ENCODE measurements at places on chromosomes 7 and 10.

DNA sequence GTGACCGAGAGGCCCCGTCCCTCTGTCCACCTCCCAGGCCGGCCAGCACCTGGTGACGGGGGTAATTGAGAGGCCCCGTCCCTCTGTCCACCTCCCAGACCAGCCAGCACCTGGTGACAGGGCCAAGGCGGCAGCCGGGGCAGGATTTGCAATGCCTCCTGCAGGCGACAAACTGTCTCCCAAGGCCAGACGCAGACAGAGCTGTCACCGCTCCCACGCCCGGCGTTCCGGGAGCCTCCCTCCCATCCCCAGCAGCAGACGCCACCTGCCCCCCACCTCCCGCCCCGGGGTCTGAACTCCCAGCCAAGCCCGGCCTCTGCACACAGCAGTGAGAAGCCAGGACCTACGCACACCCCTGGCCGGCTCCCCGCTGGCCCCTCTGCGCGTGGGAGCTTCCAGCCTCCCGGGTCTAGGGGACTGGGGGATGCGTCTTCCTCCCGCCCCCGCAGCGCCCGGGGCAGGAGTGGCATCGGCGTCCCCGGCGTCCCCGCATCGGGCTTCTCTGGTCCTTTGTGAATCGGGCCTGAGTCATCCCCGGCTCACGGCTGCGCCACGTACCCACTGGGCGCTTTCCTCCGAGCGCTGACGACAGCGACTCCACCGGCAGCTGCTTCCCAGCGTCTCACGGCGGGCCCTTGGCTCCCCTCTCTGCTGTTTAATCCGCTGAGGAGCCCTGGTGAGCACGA lies 95.1 kb upstream of the DIP2C start:
- no peak for DNase-seq

DNA sequence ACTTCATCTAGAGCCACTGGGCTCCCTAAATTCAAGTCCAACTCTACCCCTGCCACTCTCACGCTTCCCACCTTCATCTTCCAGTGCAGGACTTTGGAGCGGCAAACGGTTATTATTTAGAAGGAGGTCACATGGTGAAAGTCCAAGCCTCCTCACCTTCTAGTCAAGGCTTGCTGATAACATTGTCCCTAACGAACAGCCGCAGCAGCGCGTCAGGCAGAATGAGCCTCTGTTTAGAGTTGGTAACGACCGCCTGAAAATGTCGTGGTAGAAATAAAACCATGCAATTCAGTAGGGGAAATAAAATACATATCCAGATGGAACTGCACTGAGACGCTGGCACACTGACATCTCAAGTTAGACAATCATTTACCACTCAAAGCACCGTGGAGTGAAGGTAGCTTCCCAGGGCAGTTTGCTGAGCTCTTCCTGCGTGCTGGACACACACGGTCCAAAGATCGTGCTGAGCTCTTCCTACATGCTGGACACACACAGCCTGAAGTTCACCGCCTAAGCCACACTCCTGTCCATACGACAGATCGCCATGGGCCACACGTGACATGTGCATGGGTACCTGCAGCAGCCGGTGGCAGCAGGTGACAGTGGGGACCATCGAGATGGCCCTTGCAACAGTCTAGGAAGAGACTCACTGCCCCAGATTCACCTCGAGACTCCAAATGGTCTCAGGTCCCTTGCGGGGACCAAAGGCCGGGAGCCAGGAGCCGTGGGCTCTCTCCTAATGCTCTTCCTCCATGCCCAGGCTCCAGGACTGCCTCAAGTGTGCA lies 323.5 kb downstream of the PTPRN2 start:
- DNase-seq = no peak

DNA sequence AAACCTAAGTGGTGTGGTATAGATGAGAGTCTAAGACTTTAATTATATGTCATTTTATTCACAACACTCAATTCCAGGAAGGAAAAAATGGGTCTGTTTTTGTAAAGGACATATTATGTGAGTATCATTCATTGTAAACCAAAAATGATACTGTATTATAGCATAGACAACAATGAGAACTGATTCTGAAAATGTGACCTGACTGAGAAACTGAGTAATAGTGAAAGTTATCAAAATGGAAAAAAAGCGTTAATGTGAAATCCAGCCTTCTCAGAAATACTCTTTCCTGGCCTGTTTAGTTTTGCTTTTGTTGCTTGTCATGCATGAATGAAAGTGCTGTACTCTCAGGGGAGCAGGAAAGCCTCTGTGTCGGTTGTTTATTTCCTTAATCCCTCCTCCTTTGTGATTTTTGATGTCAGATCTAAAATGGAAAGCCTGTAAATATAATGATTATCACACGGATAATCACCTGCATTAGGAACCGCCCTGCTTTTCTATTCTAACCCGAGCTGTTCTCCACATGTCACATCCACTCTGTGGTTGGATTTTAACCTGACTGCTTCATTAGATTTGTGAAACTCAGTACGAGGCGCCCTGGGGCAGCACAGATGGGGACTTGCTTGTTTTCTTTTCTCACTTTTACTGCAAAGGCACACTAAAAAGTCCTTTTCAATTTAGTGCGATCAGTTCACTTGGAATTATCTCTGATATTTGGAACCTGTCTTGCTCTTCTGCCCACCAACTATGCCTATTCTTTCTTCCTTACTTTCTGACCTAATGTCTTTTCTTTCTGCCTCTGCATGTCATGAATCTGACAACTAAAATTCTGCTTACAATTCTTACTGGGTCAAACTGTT lies 240.9 kb upstream of the KAT6B start:
- no peak for DNase-seq

DNA sequence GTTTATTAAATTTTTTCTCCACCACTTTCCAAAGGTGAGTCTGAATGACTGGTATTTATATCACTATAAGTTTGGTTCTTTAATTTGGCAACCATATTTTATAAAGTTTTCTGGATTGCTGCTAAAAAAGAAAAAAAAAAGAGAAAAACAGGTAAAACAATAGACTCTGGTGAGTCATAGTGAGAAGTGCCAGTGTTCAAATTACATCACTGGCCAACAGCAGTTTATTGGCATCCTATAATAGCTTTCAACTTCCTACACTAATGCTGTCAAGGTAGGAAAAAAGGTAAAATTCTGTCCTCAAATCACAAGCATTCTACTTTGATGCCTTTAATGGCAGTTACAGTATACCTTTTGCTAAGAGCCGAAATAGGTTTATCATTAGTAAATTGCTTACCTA lies 808.8 kb downstream of the GRM8 start:
- no peak for DNase-seq

DNA sequence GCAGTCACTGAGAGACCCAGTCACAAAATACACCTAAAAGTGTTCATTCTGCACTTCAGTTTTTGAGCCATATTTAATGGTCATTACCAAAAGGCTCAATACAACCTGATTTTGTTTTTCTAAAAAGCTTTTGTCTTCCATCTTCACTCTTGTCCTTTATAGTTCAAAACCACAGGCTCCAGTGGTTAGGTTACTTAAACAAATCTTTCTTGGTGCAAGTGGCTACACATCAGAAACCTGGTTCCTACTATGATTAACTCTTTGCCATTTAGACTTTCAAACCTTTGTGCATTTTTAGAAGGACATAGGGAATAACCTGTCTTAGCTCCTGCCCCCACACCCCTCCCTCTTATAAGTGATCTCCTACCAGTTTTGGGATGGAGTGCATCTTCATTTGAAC lies 135.8 kb downstream of the STRA8 start:
- no peak for DNase-seq

GRCh38 chr7:82419200-82419599 lies 24.4 kb downstream of the CACNA2D1 start:
- peak; percentile 33 for DNase-seq

GRCh38 chr7:71896535-71896934 lies 515.6 kb downstream of the CALN1 start:
- no peak for DNase-seq

DNA sequence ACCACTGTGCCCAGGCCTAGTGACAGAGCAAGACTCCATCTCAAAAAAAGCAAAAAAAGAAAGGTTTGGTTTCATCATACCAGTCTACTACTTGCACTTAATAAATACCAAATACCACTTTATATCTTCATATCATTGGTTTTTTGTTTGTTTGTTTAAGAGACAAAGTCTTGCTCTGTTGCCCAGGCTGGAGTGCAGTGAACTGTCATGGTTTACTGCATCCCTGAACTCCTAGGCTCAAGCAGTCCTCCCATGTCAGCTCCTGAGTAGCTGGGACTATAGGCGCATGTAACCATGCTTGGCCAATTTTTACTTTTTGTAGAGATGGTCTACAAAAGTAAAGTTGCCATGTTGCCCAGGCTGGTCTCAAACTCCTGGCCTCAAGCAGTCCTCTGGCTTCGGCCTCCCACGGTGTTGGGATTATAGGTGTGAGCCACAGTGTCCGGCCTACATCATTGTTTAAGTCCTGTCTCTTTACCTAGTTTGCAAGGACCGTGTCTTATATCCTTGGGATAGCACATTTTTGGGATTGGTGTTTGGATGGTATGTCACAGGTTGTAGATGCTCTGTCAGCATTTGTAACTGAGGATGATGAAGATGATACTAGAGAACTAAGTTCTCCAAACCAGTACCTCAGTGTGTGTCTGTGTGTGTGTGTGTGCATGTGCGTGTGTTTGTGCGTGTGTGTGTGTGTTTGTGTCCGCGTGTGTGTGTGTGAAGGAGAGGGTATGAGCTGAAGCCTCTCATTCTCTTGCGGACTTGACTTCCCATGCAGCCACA lies 9.3 kb downstream of the LMTK2 start:
- no peak for DNase-seq

Data from erythroblast (primary cell).